GM04504 (cell line): ENCODE measurements at places on chromosomes 5 and 9.

DNA sequence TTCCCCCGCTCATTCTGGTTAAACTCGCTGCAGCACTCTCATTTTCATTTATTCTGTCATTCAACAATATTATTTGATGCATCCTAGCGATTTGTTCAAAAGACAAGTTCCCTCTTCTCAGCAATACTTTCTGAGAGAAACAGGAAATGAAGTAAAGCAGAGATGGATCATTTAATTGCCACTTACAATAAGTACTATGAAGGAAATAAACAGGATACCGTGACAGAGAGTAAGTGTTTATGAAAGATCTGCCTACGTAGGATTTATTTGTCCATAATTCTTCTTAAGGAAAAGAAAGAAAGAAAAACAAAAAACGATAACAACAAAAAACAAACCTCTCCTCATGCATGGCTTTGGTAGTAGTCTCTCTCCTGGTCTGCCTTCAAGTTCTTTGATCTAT is 406.8 kb upstream of the ZNF608 start:
- no peak for DNase-seq

- DNase-seq = no peak
Observed at GRCh38 chr9:76996700-76997099, 22.8 kb upstream of the FOXB2 start.

DNA sequence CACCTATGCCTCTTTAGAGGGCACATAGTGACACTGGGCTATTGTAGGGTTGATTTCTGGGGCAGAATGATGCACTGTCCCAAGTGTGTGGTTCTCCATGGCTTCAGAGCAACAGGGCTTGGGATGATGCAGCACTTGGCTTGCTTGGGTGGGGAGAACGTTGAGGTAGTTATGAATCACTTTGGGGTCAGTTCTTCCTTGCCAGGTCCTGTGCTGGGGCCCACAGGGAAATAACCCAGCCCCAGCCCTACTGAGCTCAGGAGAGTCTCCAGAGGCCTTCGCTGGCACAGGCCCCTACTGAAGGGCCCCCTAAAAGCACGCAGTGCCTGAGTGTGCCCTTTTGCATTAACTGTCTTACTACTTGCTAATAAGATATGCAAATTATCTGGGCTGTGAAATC is 24.2 kb downstream of the JADE2 start:
- no peak for DNase-seq

GRCh38 chr9:107665057-107665456 is 175.5 kb upstream of the KLF4 start:
- DNase-seq = no peak

DNA sequence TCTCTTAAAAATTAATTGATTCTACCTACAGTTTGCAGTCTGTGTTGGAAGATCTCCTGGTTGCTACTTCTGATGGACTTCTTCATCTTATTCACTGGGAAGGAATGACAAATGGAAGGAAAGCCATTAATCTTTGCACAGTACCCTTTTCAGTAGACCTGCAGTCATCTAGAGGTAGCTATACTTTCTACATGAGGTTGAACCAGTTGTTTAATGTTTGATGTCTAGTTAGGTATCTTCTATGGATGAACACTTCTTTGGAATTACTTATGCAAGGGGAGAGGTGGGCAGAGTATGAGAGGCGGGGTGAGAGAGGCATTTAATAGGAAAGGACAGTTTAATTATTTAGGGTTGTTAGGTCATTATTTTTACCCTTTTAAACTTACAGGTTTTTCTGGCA is 91.2 kb downstream of the RIC1 start:
- DNase-seq = no peak
